Uterine smooth muscle cell (primary cell): ENCODE measurements at places on chromosomes 11 and 22. TPM values are rescaled to one million over a fixed set of nuclear protein-coding genes. Genes with fewer than 3 reads are reported as not detected.

Gene CNGA4
- total RNA-seq, result under 0.01 TPM in 1 of 2 replicates, not detected in the other

Gene APOL5
- total RNA-seq, result not detected in 2 replicates

Gene OR4D5
- not detected in 2 replicates for total RNA-seq

Gene MOGAT2
- total RNA-seq, result not detected in 2 replicates

Gene H19
- total RNA-seq, result 0.50 and 0.55 TPM in 2 replicates

Gene TSGA10IP
- 0.11 and 0.37 TPM in 2 replicates for total RNA-seq

Gene APOBEC3B
- total RNA-seq, result 2.4 and 7.5 TPM in 2 replicates

Gene MMP11
- 3.8 and 14.2 TPM in 2 replicates for total RNA-seq

Gene GRM5
- total RNA-seq, result under 0.01 and 0.11 TPM in 2 replicates

Gene FADS2
- 384 and 476 TPM in 2 replicates for total RNA-seq

Gene AIFM3
- 0.33 and 0.50 TPM in 2 replicates for total RNA-seq

Gene PTS
- total RNA-seq, result 58.4 and 86.8 TPM in 2 replicates

Gene FOLR3
- total RNA-seq, result 3.8 and 11.1 TPM in 2 replicates

Gene NRGN
- total RNA-seq, result 0.37 and 1.5 TPM in 2 replicates

Gene CYTH4
- 0.12 and 0.33 TPM in 2 replicates for total RNA-seq

Gene OR51V1
- total RNA-seq, result not detected in 2 replicates

Gene SCUBE1
- not detected in 2 replicates for total RNA-seq

Gene RFPL2
- total RNA-seq, result not detected in 2 replicates

Gene PDE2A
- total RNA-seq, result 0.50 and 0.77 TPM in 2 replicates
